CD4-positive, alpha-beta T cell treated with Interleukin-17A for 4 hours (primary cell): ENCODE measurements at places on chromosomes 7 and 10.

- no peak for DNase-seq
Observed at GRCh38 chr7:86955895-86956503, 103.5 kb downstream of the ELAPOR2 start.

- DNase-seq = no peak
Observed at GRCh38 chr10:131166486-131166885, 145.0 kb downstream of the TCERG1L start.

GRCh38 chr7:157991351-157991750 is 596.3 kb downstream of the PTPRN2 start:
- no peak for DNase-seq

GRCh38 chr10:17199351-17199804 is 2.1 kb downstream of the TRDMT1 start:
- DNase-seq = no peak

DNA sequence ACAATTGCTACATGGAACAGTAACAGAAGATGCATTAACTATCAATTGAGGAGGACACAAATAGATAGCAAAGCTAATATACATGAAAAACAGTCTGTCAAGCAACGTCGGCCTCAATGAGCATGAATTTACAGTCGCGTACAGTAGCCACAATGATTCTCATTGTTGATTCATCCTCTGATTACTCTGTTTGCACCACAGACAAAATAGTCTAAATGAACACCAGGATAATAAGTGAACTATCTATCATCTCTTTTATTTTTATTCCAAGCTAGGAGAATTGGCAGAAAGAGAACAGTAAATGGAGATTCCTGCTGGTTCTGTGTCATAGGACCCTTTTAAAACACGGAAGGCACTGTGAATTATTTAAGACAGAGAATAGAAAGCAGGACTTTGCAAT is 108.5 kb downstream of the EVX1 start:
- no peak for DNase-seq

DNA sequence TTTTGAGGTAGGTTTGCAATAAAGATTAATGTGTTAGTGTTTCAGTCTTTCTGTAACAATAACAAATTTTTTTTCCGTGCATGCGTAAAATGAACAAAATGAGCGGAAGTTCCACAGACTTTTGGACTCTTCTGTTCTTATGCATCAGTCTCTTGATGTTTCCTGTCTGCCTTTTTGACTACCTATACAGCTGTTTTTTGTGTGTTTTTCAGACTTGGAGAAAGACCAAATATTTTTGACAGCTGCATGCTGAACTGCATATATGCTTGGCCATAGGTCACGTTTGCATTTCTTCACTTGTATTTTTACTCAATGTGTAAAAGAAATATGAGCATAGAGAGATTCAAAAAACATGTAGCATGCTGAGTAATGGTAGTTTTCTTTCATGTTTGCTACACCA is 119.3 kb downstream of the BBS9 start:
- no peak for DNase-seq

DNA sequence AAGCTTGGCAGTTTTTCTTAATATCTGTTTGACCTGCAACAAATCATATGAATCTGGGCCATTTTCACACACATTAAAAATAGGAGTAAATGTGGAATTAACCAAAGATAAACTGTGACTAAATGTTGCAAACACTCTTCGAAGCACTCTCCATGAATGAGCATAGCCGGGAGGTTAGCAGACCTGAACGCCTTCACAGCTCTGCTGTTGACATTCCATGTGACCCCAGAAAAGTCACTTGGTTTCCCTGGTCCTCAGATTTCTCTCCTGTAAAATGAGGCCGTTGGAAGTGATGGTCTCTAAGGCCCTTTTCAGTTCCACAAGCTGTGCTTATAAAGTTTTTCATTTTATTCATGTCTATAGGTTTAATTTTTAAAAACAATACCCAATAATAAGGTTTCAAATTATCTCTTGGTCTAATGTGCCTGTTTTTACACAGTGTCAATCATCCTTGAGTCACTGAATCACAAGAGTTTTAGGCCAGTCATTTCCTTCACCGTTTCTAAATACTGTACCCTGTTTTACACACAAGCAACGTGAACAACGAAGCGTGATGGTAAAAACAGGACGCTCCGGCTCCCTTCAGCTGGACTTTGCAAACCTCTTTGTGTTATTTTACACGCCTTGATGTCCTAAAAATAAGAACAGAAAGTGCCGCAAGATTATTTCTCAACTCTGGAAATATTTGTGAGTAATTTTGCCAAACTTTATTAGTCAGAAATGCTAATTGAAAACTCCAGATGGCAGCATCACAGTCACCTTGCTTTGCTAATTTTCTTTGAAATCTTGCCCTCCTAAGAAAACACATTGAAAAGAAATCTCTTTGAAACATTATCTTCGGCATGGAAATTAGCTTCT is 38.6 kb upstream of the MET start:
- no peak for DNase-seq

DNA sequence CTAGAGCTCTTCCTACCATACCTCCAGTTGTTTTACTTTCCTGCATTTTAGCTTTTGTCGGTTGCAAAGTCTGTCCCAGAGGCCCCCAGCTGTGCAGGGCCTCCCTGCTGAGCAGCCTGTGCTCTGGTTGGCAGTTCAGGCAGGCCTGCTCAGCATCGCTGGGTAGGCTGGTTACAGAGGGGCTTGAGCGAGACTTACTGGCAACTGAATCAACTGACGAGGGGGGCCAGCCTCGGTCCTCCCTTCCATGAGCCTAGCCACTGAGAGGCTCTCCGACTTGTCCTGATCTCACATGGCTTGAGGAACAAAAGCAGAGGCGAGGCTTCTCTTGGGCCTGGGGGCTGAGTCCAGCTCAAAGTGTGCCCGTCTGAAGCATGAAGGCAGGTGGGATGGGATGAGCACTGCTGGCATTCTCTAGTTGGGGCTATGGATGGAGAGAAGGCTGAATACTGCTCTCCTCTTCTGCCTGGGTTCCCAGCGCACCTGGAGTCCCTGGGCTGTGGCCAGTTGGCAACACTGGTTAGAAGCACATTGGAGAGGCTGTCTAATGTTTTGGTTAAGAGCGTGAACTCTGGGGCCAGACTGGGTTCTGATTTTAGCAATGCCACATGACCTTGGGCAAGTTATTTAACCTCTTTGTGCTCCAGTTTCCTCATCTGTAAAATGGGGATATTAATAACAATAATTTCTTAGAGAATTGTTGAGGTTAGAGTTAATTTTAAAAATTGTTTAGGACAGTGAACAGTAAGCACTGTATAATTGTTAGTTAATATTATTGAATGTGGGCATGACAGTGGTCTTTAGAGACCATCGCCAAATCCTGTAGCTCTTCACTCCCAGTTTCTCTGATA is 6.9 kb upstream of the SFRP5 start:
- DNase-seq = no peak

DNA sequence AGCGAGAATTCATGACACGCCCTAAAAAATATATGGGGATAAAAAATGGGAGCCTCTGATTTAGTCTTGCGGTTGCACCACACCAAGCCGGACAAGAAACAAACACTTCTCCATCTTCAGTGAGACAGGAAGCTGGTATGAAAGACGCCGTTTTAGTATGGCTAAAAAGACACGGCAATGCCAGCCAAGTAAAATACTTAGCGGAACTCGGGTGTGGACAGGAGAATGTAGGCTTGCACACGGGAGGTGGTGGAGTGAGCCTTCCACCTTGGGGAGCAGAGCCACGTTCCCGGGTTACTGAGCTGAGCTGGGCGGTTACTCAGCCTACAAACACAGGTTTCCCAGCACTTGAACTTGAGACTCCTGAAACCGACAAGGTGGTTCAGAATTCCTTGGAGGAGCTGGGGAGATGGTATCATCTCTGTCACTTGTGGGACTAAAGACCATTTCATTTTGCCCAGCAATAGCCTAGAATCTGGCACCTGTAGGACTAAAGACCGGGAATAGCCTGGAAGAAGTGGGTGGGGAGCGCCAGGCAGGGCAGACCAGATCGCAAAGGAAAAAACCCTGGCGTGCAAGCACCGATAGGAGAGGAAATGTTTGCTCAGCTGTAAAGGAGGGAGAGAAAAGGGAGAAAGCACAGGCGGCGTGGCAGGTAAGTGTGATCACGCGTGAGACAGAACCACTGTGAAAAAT is 34.8 kb upstream of the SEPHS1 start:
- no peak for DNase-seq

DNA sequence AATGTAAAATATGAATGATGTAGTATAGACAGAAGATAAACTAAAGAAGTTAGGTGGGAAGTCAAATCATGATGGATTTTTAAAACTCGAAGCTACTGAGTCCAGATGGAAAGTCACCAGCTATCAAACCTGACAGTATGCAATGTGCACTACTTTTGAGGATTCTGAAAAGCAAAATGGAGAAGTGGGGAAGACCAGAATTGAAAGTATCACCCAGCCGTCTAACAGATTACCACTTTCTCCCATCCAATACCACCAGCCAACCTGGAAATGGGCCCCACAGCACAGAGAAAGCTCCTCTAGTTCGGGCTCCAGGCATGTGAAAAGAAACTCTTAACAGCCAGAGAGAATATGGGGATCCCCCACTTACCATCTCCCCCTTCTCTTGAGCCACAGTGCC is 67.9 kb upstream of the SRRM3 start:
- no peak for DNase-seq

- no peak for DNase-seq
Observed at GRCh38 chr7:39069896-39070881, 92.5 kb downstream of the POU6F2 start.

GRCh38 chr7:158329686-158330085 is 257.9 kb downstream of the PTPRN2 start:
- no peak for DNase-seq

DNA sequence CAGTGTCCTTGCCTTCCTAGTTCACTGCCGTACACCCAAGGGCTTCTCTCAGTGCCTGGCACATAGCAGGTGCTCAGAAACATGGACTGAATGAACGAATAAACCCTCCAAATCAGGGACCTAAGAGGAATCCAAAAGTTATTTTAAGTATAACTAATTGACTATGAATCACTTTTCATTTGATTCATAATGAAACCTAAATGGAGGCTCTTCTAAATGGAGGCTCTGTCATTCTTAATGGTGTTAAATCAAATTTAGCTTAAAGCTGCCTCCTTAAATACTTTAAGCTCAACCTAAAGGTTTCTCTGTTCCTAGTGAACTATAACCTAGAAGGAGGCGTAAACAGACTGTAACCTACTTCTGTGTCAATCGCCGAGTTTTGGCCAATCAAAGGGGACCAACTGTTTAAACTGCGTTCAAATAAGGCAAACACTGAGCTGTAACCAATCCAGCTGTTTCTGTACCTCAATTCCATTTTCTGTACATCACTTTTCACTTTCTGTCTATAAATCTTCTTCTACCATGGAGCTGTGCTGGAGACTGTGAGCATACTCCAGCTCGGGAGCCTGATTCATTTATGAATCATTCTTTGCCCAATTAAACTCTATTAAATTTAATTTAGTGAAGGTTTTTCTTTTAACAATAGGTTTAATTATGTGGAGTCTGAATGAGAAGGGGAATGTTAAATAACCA is 11.0 kb downstream of the PYROXD2 start:
- DNase-seq = no peak
